ENCODE measurements at places on chromosomes 13 and 19.
A peak's percentile ranks its signal among the peaks of the same experiment; 100 is the strongest.

- no peak for DNase-seq
Observed at GRCh38 chr13:110881839-110882627, 32.8 kb downstream of the ANKRD10 start.

DNA sequence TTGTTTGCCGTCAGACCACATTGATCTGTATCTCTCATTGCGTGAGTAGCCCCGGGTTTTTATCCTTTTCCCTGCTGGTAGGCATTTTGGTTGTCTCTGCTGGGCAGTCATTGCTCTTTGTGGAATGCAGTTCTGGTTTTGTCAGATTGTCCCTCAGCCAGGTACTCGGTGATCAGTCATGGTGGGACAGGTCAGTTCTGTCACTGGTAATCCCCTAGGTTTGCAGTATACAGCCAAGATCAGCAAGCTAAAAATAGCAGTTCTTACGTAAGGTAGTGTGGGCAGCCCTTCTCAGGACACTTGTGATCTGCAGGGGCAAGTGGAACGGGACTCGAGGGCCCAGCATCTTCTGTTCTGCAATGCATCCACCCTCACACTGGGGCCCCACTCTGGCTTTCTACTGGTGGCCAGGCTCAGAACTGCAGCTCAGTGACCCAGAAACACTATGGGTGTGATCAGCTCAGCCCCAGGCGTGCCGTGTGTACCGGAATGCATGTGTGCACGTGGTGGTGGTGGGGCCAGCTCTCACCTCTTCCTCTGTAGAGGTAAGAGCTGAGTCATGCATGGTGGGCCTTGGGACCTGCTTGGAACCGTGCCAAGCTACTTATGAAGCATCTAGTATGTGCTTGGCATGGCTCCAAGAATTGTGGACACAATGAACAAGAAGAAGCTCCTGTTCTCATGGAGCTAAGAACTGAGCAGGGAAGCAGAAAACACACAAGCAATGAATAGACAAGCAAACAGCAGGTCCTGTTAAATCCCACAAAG is 6.3 kb downstream of the PLEKHF1 start:
- peak; percentile 71 for DNase-seq

DNA sequence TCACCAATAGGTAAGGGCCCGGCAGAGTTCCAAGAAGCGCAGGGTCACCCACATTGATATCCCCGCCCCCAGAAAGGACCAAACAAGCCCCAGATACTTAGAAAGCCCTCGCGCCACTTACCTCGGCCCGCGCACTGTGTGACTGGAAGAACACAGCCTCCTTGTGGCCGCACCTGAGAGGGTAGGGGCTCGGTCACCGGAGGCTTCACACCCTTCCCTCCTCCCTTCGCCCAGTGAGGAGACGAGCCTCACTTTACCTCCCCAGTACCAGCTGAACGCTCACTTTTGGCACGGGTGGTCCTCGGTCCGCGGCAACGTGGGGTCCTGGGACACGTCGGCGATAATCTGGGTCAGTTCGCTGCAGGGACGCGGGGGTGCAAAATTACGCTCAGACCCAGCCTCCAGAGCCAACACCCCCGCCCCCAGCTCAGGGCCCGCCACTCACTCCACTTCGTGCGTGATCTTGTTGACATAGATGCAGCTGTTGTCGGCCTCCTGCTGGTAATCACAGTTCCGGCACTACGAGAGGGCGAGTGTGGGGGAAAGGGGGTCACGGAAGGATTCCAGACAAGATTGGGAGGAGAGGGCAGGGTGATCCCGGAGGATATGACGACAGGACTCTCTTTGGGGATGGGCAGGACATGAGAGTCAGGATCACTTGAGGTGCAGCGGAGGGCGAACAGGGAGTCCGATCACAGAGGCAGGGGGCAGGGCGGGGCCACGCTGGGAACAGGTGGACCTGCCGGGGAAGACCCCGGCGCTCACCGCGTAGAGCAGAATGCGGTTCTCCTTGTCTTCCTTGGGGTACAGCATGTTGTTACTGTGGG is 568 bp downstream of the POLR2I start:
- DNase-seq, result no peak

GRCh38 chr13:109033090-109033489 is 403.7 kb downstream of the MYO16 start:
- DNase-seq, result no peak

DNA sequence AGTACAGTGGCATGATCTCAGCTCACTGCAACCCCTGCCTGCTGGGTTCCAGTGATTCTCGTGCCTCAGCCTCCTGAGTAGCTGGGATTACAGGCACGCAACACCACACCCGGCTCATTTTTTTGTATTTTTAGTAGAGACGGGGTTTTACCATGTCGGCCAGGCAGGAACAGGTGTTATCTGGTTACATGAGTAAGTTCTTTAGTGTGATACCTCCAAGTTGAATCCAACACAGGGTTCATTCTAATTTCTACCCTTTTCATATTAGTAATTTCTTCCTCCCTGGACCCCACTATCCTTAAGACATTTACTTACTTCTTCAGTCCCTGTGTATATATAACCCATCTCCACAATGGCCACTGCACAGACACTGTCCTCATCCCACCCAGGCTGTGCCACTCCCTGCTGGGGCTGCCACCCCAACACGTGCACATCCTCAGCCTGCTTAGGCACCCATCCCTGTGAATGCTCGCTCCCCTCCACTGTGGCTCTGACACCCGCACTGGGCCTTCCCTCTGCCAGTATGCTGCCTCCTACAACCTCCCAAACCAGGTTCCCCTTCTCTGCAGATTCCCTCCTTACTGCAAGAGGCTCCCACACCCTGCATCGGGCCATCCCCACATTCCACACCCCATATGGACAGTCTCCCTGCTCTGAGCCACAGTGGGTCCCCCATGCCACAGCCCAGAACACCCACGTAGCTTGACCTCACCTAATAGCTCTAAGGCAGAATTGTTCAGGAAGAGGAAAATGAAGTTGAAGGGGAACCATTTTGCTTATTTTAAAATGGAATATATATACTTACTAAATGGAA is 147.1 kb downstream of the TBC1D4 start:
- DNase-seq, result no peak

GRCh38 chr19:44643605-44644401 is at the start of gene PVR:
Gene PVR (plus strand): TSS chr19:44643910. CDS start chr19:44644097, 187 bp downstream.
- DNase-seq, result peak; percentile 23

- DNase-seq, result peak; percentile 35
Observed at GRCh38 chr19:40365613-40366401, 17.3 kb downstream of the PLD3 start.

DNA sequence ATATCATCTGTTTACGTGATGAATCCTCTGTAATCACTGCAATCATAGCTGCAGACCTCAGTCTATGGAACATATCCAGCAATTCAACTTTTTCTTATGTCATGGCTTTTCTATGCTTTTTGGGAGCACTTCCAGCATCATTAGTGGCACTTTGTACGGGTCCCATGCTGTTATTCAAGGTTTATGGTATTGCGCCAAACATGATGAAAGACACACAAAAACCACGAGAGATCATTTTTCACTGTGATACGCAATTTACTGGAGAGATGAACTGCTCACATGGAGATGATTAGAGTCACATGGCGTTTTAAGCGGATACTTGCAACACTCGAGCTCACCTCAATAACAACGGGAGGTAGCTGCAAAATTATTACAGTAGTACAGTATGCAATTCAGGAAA is 2101.7 kb upstream of the PCDH20 start:
- no peak for DNase-seq

DNA sequence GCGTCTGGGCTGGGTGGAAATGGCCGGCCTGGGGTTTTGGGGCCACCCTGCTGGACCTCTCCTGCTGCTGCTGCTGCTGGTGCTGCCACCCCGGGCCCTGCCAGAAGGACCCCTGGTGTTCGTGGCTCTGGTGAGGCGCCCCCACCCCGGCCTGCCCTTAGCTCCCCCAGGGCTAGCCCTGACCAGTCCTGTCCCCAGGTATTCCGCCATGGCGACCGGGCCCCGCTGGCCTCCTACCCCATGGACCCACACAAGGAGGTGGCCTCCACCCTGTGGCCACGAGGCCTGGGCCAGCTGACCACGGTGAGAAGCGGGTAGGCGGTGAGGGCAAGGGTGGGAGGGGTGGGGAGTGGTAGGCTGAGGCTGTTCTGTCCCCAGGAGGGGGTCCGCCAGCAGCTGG is at the start of gene ACP4:
ACP4 (plus strand) TSS at position 20 of the 400 bp plus-strand sequence; CDS start at position 20, 0 bp downstream.
- no peak for DNase-seq

DNA sequence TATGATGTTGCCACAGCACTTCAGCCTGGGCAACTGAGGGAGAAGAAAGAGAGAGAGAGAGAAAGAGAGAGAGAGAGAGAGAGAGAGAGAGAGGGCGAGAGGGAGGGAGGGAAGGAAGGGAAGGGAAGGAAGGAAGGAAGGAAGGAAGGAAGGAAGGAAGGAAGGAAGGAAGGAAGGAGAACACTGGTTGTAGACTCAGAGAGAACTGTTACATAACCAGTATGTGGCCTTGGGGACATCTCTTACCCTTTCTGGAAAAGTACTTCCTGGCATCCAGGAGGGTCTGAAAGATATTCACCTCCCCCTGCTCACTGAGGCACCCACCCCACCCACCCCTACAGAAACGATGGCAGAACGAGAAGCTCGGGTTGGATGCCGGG is 2.7 kb upstream of the ARHGEF1 start:
- DNase-seq, result no peak

DNA sequence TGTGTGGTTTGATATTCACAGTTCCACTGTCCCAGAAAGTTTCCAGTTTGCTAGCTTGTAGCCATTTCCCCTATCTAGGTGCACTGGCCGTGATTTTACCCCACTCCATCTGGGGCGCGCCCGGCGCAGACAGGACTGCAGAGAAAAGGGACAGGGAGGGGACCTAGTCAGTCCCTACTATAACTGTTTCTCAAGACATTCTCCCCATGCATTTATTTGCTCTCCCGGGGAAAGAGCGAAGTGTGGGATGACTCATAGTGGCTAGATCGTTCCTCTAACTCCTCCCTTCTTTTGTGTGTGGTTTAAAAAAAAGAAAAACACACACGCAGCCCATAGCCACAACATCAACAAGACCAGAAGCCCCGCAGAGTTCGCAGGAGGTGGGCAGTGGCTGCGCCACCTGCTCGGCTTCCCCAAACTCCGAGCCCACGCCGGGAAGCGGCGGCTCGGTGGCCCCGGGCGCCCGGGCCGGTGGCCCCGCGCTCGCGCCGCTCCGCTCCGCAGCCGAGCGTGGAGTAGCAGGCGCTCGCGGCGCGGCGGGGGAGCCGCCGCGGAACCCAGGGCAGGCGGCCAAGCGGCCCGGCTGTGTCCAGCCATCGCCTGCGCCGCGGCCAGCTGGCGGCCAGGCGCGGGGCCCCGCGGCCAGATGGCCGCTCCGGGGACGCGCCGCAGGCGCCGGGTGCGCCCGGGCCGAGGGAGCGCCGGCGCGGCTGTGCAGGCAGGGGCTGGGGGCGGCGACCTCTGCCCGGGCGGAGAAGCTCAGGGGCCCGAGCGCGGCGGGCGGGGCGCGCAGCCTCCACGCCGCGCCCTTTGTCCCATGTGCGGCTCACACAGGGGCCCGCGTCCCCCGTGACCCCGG is 653 bp downstream of the TMTC4 start:
- no peak for DNase-seq

- no peak for DNase-seq
Observed at GRCh38 chr19:6999933-7000332, 21.3 kb downstream of the MBD3L2B start.

DNA sequence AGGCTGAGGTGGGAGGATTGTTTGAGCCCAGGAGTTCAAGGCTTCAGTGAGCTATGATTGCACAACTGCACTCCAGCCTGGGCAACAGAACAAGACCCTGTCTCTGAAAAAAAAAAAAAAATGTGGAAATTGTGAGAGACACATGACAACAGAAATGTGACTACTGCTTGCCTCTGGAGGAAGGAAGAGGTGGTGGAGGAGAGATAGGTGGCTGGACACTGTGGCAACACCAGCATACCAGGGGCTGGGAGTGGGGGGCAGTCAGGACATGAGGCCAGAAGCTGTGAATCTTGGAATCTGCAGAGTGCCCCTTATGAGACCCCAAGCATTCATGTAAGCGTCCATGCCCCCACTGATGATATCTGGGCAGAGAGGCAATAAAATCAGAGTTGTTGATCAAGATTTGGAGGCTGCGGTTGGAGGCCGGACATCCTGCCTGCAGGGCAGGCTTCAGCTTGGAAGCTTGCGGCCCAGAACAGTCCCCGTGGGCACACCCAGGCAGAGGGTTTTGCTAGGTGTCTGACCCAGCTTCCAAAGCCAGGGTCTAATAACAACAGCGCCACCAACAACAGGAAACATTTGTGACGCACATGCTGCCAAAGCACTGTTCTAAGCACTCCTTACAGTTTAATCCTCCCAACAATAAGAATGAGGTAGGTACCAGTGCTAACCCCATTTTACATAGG is 16.9 kb downstream of the FAM187B start:
- no peak for DNase-seq

GRCh38 chr19:42345191-42345812 is 19.9 kb downstream of the MEGF8 start:
- DNase-seq, result no peak

DNA sequence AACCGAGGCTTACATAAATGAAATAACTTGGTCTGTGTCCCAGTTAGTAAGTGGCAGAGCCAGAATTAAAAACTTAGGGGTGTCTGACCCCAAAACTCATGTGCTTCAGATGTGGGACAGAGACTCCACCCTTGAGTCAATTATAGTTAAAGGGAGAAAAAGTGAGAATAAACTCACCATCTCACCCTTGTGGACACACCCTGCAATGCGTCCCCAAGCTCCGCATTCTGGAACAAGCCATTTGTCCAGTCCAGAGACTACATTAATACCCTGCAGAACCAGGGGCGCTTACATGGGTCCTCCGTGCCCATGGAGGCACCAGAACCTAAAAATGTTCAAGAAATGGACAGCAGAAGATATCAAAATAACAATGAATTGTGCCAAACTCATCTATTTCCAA is 207.0 kb upstream of the ZNF507 start:
- no peak for DNase-seq

GRCh38 chr13:113788413-113789135 is 29.5 kb downstream of the TMEM255B start:
- DNase-seq, result no peak

GRCh38 chr13:57946361-57946760 is 314.8 kb downstream of the PCDH17 start:
- DNase-seq, result no peak

- DNase-seq, result no peak
Observed at GRCh38 chr13:40429706-40430545, 236.5 kb downstream of the FOXO1 start.

- no peak for DNase-seq
Observed at GRCh38 chr13:113186061-113186900, 22.2 kb downstream of the PCID2 start.

- DNase-seq, result no peak
Observed at GRCh38 chr19:18282021-18282787, 782 bp upstream of the JUND start.

DNA sequence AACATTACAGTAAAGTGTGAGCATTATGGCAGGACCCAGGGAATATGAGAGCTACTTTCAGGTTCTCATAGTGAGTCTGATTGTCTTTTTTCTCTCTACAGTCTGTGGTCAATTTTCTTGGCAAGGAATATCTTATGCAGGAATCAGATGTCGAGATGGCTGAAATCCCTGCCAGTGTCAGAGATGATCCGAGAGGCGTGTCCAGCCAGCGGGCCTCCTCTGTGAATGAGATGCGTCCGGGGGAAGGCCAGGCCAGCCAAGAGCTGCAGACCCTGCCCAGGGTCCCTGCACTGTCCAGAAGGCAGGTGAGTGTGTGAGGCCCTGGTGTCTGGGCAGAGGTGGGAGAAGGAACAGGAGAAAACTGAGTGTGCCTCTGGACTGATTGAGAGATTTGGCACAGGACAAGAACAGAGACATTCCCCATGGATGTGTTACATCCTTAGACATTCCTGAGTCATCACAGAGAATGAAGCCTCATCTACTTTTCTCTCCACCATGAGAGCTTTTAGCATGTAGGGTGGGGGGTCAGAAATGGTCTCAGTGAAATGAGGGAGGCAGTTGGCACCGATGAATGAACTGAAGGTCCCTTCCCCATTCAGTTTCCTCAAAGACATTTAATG is 27.3 kb upstream of the EDDM13 start:
- DNase-seq, result no peak

Data from activated CD8-positive, alpha-beta memory T cell treated with anti-CD3 and anti-CD28 coated beads for 48 hours (primary cell).